NCI-H524 (cell line): ENCODE measurements at places on chromosomes 12 and 14.
A peak's percentile ranks its signal among the peaks of the same experiment; 100 is the strongest.

- DNase-seq: peak; percentile 49
Observed at GRCh38 chr14:36315159-36315853, 5.1 kb downstream of the MBIP start.

DNA sequence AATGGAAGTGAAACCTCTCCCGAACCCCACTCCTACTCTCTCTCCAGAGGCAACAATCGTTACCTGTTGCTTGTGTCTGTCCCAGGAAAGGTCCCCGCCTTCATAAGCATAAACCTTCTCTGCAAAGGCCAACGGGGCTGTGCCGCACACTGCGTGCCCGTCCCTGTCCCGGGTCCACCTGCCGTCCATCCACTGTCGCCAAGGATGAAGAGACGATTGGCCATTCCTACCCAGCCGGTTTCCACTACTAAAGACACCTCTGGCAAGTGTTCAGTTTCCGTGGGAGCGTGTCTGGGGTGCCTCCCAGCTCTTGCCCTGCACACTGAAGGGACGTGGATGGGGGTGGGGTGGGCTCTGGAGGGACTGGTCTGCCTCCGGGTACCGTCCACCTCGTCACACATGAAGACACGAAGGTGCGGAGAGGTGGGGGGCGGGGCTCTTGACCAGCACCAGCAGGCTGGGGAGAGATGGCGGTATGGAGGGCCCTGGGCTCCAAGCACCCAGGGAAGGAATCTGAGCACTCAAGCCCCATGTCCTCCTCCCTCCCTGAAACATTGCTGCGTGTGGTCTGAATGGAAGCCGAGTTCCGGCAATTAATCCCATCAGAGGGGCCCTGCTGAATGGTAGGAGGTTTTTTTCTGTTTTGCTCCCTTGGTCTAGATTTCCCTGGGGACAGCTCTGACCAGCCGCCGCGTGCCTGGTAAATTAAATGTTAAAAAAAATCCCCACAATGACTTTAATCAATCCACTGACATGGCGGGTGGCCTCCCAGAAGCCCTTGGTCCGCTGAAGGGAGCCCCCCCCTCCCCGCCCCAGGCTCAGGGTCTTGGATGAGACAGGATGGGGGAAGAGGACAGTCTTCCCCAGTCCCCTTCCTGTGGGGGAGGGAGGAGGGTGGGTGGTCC lies 4.1 kb upstream of the KIF26A start:
- DNase-seq: peak; percentile 51

DNA sequence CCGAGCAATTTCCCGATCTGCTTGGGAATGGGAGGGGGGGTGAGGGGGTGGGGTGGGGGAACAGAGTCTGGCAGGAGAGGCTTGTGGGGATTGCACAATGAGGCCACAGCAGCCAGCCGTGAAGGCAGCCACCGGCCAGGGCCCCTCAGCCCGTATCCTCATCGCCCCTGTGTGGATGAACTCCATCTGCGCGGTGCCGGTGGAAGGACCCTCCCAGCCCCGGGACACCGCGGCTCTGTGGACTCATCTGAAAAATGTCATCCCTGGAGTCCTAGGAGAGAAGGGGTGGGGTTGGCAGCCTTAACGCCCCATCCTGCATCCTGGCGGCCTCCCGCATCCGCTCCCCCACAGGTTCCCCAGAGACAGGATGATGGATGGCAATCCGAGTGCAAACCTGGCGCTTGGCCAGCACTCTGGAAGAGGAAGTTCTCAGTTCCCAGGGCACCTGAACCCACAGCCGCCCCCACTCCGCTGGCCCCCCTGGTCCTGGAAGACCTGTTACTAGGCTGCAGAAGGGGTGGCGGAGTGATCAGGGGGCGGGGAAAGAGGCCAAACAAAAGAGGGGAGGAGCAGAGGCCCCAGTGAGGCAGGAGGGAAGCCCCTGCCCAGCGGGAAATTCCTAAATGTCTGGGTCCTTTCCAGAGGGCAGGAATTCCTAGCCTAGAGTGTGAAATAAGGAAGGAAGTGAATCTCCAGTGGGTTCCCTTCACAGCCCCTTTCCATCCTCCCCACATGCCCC lies 1.2 kb upstream of the TNFAIP2 start:
- DNase-seq: peak; percentile 91

GRCh38 chr12:40263616-40264409 lies 39.0 kb downstream of the LRRK2 start:
- no peak for DNase-seq

DNA sequence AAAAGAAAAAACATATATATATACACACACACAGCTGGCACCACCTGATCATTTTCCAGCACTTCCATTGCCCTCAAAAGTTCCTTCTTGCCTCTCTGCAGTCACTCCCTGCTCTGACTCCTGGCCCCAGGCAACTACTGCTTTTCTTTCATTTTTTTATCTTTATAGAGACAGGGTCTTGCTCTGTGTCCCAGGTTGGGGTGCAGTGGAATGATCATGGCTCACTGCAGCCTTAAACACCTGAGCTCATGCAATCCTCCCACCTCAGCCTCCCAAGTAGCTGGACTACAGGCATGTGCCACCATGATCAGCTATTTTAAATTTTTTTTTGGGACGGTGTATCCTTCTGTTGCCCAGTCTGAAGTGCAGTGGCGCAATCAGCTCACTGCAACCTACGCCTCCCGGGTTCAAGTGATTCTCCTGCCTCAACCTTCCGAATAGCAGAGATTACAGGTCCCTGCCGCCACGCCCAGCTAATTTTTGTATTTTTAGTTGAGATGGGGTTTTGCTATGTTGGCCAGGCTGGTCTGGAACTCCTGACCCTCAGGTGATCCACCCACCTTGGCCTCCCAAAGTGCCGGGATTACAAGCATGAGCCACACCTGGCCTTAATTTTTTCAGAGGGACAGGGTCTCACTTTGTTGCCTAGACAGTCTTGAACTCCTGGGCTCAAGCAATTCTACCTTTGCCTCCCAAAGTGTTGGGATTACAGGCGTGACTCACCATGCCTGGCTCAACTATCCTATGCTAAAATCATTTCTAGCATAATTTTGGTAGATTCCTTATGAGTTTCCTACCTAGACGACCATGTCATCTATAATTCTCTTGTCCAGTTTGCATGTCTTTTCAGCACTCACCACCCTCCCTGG lies 7.8 kb downstream of the HSP90AA1 start:
- no peak for DNase-seq
